ENCODE measurements at places on chromosomes 3 and 15. TPM values are rescaled to one million over a fixed set of nuclear protein-coding genes. Genes with fewer than 3 reads are reported as not detected.

Gene CLSTN2
- 92.3 TPM for total RNA-seq

Gene ARGFX
- total RNA-seq: not detected

Gene PEX11A
- 4.7 TPM for total RNA-seq

Gene COL8A1
- total RNA-seq: 329 TPM

Gene SLC22A14
- total RNA-seq: 0.16 TPM

Gene CELF6
- 0.13 TPM for total RNA-seq

Gene CCDC80
- total RNA-seq: 25.9 TPM

Gene MASP1
- not detected for total RNA-seq

All from mesangial cell (primary cell).